ENCODE measurements at places on chromosomes 2 and 18.

GRCh38 chr2:109258905-109259540 is 130.0 kb downstream of the SH3RF3 start:
- no peak for DNase-seq

GRCh38 chr2:46170611-46171350 is 126.4 kb upstream of the EPAS1 start:
- DNase-seq = no peak

DNA sequence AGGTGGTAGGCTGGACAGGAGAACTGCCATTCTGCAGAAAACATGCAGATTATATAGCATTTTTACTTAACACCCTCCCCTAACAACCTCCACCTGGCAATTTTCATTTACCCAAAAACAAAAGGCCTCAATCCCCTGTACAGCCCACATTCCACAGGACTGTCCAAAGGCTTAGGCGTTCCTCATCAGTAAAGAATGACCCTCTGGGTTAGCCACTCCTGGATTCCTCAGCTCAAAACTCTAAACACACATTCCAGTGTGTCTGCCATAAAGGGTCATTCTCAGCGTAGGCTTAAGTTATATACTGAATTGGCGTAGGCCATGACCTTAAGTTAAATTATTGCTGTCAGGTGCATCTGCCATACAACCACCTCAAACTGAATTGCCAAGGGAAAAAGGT is 261.8 kb upstream of the CHAC2 start:
- no peak for DNase-seq

- DNase-seq = no peak
These were observed 16.6 kb downstream of the TSPYL6 start for GRCh38 chr2:54239427-54239826.

- no peak for DNase-seq
These were observed 93.6 kb downstream of the GYPC start for GRCh38 chr2:126749537-126749936.

DNA sequence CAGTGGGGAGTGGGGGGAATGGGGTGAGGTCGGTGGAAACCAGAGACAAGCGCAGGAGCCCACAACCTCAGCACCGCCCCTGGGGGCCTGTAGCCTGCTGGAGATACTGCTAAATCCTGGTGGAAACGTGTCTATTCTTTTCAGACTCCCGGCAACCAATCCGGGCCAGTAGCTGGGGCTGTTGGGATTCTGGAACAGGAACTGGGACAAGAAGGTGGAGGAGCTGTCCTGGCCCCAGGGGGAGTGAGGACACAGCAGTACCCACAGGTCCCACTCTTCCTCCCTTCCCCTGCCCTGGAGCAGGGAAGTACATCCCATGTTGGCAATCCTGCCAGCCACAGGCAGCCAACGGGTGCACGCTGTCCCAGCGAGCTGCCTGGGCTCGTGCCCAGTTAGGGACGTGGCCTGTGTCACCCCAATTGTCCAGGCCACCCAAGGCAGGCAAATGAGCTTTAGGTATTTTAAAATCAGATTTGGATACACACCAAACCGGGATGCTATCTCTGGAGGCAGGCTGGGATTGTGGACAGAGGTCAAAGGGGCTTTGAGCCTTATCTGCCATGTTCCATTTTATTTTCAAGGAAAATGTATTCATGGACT is 51.8 kb downstream of the HS1BP3 start:
- DNase-seq = no peak

DNA sequence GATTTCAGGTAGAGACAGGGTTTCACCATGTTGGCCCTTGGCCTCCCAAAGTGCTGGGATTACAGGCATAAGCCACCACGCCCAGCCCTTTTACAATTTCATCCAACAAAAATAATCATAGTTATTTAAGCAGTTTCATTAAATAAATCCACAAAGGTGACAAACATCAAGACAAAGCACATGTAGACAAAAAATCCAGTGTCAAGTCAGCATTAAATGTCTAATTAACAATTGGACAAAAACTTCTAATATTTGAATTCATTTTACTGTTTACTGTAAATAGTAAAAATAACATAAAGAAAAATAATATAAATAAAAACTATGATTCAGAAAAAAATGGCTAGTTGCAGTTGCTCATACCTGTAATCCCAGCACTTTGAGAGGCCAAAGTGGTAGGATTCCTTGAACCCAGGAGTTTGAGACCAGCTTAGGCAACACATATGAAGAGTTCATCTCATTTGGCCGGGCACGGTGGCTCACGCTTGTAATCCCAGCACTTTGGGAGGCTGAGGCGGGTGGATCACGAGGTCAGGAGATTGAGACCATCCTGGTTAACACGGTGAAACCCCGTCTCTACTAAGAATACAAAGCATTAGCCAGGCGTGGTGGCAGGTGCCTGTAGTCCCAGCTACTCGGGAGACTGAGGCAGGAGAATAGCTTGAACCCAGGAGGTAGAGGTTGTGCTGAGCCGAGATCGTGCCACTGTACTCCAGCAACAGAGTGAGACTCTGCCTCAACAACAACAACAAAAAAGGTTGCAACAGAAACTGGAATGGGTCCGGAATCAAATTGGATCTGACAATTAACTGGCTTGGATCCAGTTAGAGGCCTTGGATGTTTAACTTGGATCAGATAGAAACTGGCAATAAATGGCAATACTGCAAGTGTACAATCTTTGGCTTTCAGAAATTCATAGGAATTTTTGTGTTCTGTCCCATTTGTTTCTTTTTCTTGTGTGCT is 56.9 kb upstream of the MAT2A start:
- no peak for DNase-seq

DNA sequence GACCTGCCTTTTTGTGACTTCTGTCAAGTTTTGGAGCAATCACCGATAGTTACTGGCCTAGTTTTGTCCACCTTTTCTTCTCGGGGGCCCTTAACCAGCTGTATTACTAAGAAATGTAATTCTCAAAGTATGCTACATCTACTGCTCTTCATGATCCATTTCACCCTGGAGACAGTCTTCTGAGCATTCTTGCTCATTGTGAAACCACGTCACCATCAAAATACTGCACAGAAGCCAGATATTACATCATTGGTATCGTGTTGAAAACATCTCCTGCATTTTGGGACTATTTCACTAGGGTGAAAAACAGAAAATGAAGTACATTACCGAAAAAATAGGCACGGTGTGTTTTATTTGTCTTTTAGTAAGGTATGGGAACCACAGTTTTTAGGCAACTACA is 11.7 kb downstream of the LYPD6B start:
- DNase-seq = no peak

DNA sequence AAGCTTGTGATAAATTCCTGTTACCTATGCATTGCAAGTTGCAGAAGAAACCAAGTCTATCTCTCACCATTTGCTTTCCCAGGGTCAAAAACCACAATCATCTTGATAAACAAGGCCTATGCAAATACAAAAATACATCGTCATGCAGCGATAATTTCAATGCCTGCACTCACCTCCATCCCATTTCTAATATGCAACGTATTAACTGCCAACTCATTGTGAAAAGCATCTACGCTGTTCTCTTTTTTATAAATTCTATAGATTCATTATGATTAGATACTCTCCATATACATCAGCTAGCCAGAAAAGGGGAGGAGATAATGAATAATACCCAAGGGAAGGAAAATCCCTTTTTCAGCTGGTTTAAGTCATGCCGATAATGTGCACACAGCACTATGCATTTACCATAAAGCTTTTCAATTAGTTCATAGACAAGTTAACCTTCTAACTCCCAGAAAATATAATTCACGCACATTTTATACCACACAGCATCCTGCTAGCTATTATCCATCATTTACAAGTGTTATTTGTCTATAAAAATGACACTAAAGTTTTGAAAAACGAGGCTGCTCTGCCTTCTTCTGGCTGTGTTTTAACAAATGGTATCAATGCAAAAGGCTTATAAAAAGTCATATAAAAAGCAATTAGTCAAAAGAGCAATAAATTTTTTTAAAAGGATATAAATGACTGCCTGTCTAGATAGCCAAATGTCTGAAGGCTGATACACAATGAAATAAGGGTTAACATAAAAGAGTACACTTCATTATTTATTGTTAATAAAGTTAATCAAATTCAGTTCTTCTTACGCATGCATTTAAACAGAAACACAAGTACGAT is 77.6 kb downstream of the AFF3 start:
- no peak for DNase-seq

DNA sequence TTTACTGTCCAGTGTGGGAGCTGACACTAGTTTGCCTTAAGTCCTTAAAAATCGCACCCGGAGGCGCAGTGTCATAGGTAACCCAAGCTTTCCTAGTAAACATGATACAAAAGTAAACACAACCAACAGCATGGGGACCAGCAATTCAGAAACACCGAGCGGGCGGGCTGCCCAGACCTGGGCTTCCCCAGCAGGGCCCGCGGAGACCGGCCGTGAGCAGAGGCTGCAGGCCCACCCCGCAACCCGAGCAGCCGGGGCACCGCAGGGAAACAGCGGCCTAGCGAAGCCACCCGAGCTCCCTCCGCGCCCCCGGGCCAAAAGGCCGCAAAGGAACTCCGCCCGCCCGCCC is 296 bp downstream of the TTC21B start:
- no peak for DNase-seq

DNA sequence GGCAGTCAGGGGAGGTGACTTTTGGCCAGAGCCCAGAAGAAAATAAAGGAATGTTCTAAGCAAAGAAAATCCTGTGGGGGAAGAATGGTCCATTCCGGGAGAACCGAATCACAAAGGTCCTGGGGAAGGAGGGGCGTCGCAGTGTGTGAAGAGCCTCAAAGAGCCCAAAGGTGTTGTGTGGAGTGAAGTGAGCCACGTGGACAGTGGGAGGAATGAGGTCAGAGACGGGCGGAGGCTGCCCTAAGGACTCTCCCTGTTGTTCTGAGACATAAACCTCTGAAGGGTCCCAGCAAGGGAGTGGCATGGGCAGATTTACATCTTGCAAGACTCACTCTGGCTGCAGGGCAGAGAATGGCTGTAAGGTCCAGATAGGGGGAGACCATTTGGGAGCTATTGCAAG is 91.3 kb upstream of the SEC11C start:
- no peak for DNase-seq

DNA sequence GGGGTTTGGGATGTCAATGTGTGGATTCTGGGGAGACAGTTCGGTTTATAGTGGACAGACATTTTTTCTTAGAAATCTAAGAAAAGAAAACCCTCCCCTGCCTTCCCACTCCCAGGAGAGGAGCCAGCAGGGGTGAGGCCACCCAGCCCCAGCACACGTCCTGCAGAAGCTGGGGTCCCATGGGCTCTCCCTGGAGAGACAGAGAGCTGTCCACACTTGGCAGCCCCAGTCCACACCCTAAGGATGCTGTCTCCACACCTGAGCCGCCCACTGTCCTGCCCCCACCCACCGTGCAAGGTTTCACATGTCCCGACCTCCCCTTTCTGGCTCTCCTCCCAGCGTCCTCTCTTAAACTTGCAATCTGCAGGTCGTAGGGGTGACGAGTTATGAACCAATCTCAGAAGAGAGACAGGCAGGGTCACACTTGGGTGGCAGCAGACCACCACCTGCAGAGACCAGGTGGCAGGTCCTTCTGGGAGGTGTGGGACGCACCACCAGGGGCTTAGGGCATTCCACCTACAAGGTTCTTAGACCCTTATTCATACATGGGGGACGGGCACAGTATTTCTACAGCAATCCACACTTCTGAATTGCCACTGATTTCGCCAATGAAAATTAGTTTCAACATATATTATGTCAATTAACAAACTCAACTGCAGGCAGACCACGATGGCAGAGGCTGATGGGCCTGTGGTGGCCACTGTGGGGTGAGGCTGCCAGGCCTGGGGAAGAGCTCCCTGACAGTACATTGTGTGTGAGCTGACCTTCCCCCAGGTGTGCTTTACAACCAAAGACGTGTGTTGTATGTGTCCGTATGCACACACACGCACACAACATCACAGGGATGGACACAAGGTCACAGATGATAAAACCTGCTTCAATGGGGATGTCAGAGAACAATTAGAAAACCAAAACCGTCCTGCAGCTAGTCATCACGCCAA is 158.5 kb downstream of the TPO start:
- DNase-seq = no peak

- DNase-seq = no peak
These were observed 48.7 kb upstream of the FAHD2A start for GRCh38 chr2:95353613-95354468.

DNA sequence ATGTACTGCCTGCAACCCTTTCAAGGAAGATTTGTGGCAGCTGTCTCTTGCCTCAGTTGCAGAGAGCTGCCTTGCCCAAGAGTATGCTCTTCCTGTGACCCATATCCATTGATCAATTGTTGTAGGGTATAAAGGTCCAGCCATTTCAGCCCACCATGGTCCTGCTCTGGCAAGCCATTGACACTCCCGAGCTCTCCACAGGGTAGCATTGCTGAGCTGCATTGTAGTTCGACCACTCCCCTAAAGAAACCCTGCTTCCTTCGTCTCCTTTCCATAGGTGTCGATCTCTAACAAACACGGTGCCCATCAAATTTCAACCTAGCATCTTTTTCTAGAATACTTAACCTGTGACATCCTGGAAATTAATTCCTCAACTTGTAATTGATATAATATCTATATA is 104.9 kb upstream of the NDUFV2 start:
- no peak for DNase-seq

DNA sequence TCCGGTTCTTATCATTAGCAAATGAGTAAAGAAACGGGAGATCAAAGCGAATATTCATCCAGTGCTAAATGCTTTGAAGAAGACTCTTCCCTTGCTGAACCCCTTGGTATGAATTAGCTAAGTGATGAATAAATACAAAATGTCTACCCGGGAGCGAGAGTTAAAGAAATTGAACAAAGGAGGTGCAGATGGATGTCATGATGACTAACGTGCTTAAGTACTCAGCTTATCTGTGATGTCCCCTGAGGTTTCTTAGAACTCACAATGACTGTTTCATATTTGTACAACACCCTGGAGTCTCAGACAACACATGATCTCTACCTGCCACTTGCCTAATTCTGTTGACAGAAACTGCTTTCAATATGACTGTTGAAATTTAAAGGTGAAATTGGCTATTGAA is 148.5 kb downstream of the TMEM200C start:
- no peak for DNase-seq

DNA sequence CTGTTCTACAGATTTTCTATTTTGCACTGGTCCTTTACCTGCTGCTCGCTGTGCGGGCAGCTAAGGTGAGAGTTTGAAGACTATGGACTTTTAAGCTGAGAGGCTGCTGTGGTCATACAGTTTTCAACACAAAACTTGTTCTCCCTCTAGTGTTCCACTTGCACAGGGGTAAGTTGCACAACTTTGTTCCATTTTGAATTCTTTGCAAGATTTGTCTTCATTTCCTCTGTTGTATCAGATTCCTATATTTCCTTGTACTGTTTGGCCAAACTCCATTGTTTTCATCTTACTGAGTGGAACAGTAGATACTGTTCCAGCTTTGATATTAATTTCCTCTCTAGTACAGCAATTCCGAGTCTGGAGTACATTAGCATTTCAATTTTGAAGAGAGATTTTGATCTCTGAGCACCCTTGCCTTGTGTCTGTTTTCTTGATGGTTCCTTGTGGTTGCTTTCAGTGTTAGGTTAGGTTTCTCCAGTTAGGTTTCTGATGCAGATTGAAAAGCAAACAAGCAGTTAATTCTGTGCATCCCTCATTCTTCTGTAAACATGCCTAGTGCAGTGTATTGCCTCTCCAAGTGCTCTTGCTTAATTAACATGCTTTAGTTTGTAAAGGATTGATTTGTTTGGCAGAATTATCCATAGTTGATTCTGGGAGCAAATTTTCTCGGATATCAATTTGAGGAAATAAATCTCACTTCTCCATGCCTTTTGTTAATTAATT is 188.8 kb downstream of the PTPRM start:
- no peak for DNase-seq

Measured in SW 1271 (cell line).